ENCODE measurements at places on chromosomes 11 and 22.

DNA sequence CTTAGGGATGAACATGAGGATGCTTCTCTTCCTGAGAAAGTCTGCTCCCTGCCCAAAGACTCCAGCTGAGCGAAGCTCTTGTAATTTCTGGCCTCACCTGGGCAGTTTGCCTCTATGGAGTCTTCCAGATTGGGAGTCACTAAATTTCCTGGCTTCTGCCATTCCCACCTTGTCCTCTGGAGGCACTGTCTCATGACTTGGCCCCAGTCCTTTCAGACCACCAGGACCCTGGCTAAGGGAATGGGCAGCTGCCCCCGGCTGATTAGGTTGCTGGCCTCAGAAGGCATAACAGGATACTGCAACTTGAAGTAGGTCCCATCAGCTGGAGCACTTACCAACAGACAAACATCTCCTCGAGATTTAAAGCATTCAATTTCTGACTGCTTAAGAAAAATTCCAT, 128.1 kb upstream of the SPON1 start:
- no peak for DNase-seq

DNA sequence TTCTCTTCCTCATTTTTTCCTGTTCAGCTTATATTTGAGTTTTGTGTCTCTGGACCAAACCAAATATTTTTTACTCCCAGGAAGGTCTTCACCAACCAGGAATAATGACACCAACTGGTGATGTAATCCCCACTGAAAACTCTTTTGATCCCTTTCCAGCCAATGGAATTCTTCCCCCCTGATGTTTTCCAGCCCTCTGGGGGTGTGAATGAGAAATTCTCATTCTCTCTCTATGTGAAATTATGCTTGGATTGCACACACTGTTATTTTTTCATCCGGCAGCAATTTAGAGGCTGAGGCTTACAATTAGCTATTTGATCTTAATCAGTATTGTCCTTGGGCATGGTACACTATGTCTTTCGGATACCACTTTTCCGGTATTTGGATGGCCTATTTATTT, 39.5 kb upstream of the SLC1A2 start:
- no peak for DNase-seq

- no peak for DNase-seq
Measured at GRCh38 chr22:49738006-49738405, 89.7 kb downstream of the BRD1 start.

- no peak for DNase-seq
Measured at GRCh38 chr22:40678493-40679248, 613 bp upstream of the MCHR1 start.

DNA sequence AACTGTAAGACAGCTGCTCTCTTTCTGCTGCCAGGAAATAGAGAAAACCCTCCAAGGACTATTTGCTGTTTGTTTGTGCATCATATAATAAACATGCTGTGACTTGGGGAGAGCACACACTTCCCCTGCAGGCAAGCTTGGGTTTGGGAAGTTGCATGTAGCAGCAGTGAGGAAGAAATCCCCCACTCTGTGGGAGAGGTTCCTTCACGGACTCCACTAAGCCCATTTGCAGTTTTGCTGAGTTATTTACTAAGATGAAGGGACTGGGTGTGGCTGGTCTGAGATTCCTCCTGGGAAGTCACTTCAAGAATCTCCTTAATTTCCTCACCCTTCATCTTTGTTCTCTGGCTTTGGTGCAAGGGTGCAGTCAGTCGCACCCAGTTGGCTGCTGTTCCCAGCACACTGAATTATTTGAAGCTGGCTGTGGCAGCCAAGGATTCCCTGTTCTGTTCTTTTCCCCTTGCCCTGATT, 104.9 kb downstream of the ARFGAP2 start:
- no peak for DNase-seq

- no peak for DNase-seq
Measured at GRCh38 chr11:57779276-57779675, 17.7 kb downstream of the CTNND1 start.

DNA sequence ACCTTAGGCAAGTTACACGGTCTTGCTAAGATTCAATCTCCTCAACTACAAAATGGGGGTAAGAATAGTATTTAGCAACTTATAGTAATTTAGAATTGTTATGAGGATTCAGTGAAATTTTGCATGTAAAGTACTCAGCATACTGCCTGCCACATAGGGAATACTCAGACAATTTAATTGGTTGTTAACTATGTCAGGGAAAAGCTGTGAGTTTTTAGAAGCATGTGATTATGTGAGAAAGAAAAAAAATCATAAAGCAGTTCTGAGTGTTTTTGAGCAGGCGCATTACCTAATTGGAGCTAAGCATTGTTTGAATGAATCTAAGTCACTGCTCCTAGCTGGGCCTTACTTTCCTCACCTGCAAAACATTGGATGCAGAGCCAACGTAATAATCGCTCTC, 287.3 kb upstream of the MTNR1B start:
- DNase-seq = no peak

DNA sequence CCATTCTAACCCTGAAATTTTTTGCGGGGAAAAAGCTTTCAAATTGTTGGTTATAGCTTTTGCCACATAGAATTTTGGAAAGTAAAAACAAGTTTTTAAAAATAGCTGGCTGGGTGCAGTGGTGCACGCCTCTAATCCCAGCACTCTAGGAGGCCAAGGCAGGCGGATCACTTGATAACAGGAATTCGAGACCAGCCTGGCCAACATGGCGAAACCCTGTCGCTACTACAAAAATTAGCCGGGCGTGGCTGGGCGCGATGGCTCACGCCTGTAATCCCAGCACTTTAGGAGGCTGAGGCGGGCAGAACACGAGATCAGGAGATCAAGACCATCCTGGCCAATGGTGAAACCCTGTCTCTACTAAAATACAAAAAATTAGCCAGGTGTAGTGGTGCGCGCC, 54.9 kb downstream of the TNRC6B start:
- no peak for DNase-seq

DNA sequence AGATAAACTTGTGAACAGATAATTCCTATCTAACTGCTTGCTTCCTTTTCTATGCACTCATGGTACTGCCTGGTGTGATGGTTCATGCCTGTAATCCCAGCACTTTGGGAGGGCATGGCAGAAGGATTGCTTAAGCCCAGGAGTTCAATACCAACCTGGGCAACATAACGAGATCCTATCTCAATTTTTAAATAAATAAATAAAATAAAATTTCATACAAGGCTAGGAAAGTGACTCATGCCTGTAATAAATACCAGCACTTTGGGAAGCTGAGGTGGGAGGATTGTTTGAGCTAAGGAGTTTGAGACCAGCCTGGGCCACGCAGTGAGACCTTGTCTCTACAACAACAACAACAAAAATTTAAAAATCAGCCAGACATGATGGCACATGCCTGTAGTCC, 166.6 kb downstream of the COMMD9 start:
- no peak for DNase-seq

DNA sequence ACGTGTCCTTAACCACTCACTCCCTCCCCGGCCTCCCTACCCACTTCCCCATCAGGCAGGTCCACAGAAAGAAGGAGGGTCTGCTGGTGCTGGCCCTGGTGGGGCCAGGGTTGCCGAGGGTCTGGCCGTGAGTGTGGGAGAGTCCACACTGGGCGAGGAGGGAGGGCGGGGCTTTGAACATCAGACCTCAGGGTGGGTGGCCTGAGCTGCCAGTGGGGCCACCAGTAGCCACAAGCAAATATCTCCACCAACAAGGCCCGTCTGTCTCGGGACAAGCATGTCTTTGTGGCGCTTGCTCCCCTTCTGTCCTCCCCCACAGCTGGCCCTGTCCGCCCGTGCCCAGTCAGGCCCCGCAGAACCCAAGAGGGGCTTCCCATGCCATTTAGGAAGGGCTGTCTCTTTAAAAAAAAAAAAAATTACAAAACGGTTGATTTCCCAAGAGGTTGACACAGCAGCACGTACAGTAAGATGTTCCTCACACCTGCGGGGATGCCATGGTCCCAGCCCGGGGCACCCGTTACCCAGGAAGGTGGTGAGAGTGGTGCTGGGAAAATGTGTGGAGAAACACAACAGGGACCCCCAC, 17.7 kb upstream of the TALDO1 start:
- DNase-seq = no peak

DNA sequence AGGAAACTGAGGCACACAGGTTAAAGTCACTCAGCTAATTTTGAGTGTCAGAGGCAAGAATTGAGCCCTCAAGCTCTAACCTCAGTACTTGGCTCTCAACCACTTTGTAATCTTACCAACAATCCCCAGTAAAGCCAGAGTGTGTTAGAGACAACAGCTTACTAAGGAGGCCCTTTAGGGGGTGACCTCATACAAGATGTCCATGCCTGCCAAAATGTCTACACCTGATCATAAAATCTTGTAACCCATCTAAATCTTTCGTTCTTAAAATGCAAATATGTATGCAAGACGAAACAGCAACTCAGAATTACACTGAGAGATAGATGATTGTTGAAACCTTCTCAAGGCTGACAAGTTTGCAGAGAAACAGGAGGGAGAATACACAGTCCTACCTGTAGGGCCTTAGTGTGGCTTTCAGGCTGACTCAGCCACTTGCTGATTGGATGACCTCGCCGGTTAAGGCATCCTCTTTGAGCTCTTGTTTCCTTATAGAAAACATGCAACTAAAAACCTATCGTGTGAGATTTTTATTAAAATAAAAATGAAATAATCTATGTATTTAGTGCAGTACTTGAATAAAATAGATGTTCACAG, 143.2 kb downstream of the OPCML start:
- no peak for DNase-seq

DNA sequence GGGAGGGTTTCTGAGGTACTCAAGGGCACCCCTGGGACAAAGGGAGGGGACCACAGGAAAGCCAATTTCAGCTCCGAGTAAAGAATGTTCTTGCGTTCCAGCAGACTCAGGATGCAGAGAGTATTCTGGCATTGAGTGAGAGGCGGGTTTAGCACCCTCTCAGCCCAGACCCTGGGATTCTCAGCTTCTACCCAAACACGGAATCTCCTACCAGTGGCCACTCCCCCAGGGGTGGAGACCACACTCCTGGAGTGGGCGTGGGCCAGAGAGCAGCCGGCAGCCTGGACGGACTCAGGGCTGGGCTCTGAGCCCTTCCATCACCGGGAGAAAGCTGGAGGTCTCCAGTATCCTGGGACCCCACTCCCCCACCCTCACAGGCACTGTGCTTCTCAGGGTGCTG, 26.1 kb upstream of the TTLL12 start:
- DNase-seq = no peak

- no peak for DNase-seq
Measured at GRCh38 chr11:7490054-7490453, 4.7 kb downstream of the OLFML1 start.

GRCh38 chr11:50298182-50298988, 265.7 kb downstream of the OR4C45 start:
- DNase-seq = no peak

GRCh38 chr22:30361916-30362650, 5.3 kb downstream of the CCDC157 start:
- no peak for DNase-seq

GRCh38 chr11:29009426-29009825, 901.2 kb downstream of the METTL15 start:
- DNase-seq = no peak

DNA sequence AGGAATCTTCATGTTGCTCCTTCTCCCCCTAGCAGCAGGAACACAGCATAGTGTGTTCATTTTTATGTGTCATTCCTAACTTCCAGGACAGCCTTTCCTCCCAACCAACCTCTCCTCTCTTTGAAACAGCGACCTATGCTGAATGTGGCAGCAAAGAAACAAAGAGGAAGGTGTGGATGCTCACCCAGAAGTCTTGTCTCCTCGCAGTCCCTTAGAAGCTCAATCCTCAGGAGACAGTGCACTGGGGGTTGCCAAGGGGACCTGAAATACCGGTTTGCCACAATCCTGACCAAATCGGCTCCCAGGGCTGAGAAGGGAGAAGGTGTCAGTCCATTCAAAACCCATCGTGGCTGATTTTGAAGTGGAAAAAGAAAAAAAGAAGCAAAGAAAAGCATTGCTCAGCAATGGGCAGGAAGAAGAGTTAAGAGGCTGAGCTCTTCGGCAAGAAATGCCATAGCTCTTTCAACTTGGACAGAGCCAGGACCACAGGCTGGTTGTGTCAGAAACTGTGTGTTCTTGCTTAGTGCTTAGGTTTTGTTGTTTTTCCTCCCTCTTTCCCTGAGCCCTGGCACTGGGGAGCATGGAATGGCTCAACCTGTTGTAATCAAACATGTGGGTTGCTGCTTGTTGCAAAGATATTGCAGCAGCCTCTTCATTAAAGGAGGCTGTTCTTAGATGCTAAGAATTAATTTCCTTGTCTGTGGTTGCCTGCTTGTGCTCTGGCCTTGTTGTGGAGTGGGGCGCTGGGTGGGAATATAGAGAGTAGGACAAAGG, 30.4 kb upstream of the TENM4 start:
- no peak for DNase-seq

DNA sequence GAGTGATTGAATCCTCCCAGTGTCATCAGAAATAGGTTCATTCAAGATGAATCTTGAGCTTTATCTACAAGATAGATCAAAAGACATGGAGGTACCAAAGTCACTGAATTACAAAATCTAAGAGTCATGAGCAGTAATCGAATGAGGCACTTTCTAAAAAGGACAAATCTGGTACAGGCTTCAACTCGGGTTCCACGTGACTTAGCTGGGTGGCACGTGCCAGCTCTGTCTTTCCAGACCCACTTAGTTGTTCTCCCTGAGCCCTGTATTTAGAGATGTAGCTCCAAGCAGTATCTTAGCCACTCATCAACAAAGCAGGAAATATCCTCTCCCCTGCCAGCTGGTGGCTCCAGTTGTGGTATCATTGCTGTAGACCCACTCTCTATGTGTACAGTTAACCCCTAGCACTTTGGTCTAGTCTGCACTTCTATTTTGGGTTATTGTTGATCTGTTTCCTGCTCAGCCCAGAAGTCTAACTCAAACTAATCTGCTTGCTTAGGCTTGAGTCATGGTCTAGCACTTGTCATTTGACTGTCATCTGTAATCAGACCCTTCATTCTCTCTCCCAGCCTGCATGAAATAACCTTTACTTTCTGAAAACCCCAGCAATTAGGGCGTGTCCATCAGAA, 528.7 kb downstream of the ETS1 start:
- no peak for DNase-seq

DNA sequence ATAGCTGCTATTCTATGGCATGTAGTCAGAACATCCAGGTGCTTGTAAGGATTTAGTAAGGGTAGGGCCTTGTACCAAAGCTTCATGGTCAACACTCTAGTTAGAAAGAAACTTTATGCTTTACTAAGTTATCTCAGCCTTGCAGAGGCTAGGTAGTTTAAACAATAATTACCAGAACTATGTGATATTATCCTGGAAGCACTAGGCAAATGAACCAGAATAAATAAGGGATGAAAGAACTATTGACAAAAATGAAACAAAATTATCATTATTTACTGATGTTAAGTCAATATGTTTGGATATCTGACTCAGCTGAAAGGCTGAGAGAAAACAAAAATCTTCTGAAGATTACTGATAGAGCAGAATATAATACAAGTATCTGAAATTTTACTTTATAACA, 1089.1 kb upstream of the RAG2 start:
- DNase-seq = no peak
